Glomerular endothelial cell (primary cell): ENCODE measurements at places on chromosomes 5 and 9. TPM values are rescaled to one million over a fixed set of nuclear protein-coding genes. Genes with fewer than 3 reads are reported as not detected.

DNA sequence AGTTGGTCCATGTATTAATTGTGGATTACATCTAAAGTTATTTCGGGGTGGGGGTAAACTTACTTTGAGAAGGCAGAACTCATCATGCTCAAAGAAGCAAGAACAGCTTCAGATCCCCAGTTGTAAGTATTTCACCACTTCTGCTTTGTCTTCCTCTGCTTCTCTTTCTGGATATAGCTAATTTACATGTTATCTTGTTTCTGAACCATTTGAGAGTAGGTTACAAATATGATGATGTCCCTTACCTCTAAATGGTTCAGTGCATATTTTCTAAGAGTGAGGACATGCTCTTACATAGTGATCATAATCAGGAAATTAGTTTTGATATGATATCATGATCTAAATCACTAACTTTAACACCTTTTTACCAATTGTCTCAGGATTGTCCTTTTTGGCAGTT lies 11.9 kb downstream of the TRIO start:
- DNase-seq: no peak

Gene SLC26A2
- total RNA-seq: 17.6 and 20.8 TPM in 2 replicates

Gene NDUFB6
- total RNA-seq: 37.0 and 66.6 TPM in 2 replicates

Gene SPINK13
- not detected in 2 replicates for total RNA-seq

- no peak for DNase-seq
Measured at GRCh38 chr5:179250561-179251225, 94.6 kb downstream of the ADAMTS2 start.

Gene LCN2
- not detected in 2 replicates for total RNA-seq

Gene OTP
- not detected in 2 replicates for total RNA-seq

DNA sequence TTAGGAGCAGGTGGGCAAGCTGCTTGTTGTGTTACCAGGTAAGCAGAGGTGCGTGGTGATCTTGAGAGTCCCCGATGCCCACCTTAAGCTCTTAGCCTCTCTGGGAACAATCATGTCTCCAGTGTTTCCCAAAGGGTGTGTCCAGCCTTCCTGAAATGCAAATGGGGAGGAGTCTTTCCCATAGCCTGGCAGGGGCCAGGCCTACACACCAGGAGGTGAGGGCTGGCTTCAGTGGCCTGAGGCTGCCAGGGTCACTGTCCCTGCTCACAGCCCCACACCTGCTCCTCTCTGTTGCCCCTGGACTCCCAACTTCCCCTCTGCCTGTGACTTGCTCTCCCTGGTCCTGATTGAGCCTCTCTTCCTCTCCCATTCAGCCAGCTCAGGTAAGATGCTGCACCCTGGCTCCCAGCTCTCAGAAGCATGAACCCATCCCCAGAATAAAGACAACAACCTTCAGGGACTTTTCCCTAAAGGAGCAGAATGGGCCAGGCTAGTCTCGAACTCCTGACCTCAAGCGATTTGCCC lies 65.7 kb upstream of the PHYKPL start:
- DNase-seq: no peak

Gene SCGB3A2
- not detected in 2 replicates for total RNA-seq

DNA sequence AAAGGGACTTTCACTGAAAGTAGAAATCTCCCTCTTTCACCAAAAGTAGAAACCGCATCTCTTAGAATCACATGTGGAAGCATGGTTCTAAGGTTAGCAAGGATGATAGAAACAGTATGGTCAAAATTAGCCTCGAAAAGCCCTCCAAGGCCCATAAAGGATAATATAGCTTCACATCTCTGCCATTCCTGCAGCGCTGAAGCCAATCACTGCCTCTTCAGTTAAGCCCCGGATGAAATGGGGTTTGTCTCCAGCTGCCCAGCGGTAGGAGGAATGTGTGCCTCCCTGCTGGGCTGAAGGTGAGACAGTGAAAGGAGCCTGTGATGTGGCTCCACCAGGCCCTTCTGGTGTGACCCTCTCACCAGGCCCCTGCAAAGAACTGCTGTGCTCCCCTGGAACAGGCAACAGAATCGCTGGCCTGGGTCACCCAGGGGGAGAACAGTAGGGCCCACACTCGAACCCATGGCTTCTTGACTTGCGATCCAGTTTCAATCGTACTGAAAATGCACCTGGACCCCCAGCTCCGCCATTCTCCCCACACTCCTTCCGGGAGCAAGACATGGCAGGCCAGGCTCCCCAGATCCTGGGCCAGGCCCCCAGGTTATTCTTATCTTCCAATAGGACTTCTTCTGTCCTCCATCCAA lies 47.2 kb downstream of the CAMK2A start:
- DNase-seq: no peak

DNA sequence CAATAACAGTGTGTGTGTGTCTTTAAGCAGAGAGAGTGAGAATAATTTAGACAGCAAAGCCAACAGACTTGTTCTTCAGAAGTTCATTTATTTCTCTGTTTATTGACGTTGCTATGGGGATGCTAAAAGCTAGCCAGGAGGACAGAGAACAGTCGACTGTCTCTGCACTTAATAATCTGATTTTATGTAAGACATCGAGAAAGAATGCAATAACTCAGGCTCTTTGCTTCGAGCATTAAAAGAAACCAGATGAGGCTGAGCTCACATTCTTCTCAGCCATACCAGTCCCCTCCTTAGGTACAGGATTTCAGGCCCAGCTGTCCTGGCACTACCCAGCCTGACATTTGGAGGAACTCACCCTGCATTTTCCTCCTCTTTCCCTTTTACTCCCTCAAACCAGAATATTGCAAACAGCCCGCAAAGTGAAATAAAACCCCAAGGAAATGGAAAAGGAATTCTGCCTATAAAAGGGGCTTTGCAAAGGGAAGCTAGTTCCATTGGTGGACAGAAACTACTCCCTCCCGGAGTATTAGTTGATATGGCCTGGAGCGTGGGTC lies 44.5 kb upstream of the DPYSL3 start:
- no peak for DNase-seq

Gene C9orf153
- not detected in 2 replicates for total RNA-seq

Gene ADAMTS2
- 0.68 and 6.1 TPM in 2 replicates for total RNA-seq
